Myocyte (in vitro differentiated cells): ENCODE measurements at places on chromosomes 2 and 18. TPM values are rescaled to one million over a fixed set of nuclear protein-coding genes. Genes with fewer than 3 reads are reported as not detected.

- DNase-seq: no peak
These were observed 27.1 kb downstream of the ADCY3 start for GRCh38 chr2:24892928-24893327.

OR6B2 gene
- total RNA-seq: not detected in 2 replicates

CHST10 gene
- 8.4 and 8.7 TPM in 2 replicates for total RNA-seq

DNA sequence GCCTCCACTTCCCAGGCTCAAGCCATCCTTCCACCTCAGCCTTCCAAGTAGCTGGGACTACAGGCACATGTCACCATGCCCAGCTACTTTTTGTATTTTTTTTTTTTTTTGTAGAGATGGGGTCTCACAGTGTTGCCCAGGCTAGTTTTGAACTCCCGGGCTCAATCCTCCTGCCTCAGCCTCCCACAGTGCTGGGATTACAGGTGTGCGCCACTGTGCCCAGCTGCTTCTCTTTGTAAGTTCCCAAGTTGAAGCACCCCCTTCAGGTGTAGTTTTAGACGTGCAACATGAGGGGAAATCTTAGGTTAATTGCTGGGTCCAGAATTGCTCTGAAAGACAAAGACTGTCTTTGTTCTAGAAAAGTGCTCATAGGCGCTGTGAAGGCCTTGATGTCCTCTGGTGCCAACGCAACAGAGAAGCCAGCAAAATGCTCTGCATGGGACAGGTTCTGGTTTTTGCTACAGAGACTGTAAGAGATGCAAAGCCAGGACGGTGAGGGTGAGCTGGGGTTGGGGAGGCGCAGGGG, 46.6 kb downstream of the RRM2 start:
- DNase-seq: no peak

- DNase-seq: peak; percentile 30
These were observed 11.5 kb upstream of the NFATC1 start for GRCh38 chr18:79384151-79384807.

DNA sequence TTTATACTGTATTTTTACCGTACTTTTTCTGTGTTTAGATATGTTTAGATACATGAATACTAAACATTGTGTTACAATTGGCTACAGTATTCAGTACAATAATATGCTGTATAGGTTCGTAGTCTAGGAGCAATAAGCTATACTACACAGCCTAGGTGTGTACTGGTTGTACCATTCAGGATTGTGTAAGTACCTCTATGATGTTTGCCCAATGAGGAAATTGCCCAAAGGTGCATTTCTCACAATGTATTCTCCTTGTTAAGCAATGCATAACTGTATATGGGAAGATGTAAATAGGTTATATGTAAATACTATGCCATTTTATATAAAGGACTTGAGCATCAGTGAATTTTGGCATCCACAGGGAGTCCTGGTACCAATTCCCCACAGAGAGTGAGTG, 10.7 kb downstream of the EIF2AK2 start:
- no peak for DNase-seq

DNA sequence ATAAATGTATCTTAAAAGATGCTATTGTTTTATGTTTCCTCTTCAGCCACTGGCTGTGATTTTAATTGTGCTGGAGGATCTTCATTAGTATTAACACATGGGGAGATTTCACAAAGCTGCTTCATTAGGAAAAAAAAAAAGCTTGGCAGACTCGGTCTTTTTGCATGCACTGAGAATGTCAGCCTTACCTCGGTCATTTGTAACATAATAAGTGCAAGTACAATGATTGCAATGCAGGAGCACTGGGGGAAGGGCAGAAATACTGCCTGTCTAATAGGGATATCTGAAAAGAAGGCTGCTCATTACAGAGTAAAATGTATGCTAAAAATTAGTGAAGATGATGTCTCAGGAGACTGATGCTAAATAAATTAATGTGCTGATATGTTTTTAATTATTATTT, 1.3 kb upstream of the BAZ2B start:
- DNase-seq: peak; percentile 38

- no peak for DNase-seq
These were observed 1572.8 kb upstream of the PIK3C3 start for GRCh38 chr18:40382197-40382596.

- no peak for DNase-seq
These were observed 66.1 kb upstream of the DTNA start for GRCh38 chr18:34643989-34644388.

ZSWIM2 gene
- total RNA-seq: 0.16 TPM in 1 of 2 replicates, not detected in the other

DNA sequence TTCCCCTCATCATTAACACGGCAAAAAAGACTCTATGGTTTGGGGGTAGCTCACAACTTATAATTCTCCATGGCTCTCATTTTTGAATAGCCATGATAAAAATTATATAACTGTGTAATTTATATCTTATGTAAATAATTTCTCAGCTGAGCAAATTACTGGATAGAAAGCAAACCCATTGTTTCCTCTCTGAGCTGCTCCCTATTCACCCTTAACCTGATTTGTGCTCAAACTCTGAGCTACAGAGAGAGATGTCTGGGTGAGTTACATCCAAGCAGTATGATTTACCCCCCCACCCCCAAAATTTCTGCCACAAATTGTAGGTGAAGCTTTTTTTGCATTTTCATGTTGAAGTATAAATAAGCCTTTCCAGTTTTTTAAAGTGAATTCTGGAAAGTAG, 123.7 kb downstream of the TFCP2L1 start:
- no peak for DNase-seq

DNA sequence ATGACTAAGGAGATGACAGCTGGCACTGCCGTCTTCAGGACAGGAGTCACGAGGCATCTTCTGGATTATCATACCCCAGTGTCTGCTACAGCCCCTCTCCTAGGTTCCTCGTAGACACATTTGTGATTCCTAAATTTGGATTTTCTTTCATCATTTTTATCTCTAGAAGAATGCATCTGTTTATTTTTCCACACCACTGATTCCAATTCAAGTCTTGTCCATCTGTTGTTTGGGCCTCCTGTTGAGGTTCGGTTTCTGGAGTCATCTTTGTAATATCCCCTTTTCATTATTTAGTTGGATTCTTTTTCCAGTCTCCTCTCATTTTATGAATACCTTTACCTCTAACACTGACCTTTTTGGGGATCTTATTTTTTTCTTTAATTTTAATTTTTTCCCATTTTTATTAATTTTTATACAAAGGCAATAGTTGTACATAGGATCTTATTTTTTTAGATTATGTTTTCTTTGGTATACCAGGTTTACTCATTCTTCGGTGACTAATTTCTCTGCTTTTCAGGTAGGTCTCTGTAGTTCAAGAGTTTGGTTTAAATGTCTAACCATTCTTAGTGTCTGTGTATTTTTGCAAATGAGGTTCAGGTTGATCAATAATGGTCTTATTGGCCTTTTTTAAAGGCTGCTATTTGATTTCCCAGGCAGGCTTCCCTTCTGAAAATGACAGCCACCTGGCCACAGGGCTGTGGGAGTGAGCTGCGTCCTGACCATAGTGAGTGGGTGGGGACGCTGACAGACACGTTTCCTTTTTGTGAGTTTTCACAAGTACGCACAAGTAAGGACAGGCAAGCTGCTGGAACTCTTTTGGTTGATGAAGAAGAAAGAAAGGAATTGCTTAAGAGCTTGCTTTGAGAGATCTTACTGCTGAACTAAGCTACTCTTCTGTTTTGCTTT, 34.5 kb downstream of the FARP2 start:
- no peak for DNase-seq

CPS1 gene
- total RNA-seq: 27.5 and 33.9 TPM in 2 replicates

GRCh38 chr18:36503477-36503876, 206.0 kb downstream of the FHOD3 start:
- DNase-seq: peak; percentile 71

CD302 gene
- total RNA-seq: 5.7 and 6.3 TPM in 2 replicates

CGREF1 gene
- total RNA-seq: 0.27 and 0.62 TPM in 2 replicates

DNA sequence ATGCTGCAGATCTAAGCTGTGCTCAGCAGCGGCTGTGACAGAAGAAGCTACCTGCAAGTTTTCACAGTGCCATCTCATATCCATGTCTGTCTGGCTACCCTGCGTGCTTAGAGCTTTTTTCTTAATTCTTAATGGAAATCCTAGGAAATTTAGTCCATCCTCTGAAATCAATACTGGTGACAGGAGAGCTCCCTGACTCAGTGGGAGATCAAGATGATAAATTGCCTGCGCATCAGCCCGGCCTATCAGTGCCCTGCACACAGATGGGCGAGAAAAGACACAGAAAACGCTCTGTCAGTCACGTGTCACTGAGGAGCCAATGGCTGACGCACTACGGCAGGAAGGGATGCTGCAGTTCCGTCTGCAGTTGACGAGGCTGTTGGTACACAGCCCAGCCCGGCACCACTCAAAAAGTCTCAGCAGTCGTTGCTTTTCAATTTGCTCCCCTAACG, 819.6 kb upstream of the FSHR start:
- no peak for DNase-seq

ANO7 gene
- total RNA-seq: 0.45 TPM in 1 of 2 replicates, not detected in the other

DNA sequence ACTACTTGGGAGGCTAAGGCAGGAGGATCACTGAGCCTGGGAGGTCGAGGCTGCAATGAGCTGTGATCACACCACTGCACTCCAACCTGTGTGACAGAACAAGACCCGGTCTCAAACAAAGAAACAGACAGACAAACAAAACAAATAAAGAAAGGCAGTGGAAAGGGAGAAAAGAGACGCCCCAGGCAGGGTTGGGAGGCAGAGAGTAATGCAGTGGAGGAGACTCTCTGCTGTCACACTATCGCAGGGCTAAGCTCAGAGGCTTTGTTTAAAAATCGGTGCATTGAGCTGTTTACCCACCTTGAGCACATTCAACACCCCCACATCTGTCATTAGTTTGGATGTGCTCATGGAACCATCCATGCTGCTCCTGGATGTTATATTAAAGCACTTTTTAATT, 84.2 kb upstream of the RMP24 start:
- no peak for DNase-seq
